ENCODE measurements at places on chromosomes 2 and 18.

- DNase-seq, result no peak
These were observed 182.0 kb upstream of the SPOPL start for GRCh38 chr2:138319616-138320015.

- DNase-seq, result no peak
These were observed 721 bp upstream of the MIB1 start for GRCh38 chr18:21739604-21740537.

DNA sequence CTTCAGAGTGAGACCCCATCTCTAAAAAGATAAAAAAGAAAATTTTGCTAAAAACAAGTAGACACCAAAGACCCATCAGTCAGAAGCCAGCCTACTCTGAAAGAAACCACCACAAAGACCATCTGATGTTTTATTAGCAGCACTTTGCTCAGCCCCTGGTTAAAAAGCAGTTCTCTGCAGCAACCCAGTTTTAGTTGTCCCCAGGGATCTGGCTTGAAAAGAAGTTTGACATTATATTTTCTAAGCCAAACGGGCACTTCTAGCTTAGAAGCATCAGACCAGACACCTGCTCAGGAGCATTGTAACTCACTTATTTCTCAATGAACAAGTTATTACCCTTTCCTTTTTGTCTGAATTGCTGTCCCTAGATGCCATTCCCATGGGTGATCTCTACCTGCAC, 164.2 kb upstream of the ETAA1 start:
- no peak for DNase-seq

DNA sequence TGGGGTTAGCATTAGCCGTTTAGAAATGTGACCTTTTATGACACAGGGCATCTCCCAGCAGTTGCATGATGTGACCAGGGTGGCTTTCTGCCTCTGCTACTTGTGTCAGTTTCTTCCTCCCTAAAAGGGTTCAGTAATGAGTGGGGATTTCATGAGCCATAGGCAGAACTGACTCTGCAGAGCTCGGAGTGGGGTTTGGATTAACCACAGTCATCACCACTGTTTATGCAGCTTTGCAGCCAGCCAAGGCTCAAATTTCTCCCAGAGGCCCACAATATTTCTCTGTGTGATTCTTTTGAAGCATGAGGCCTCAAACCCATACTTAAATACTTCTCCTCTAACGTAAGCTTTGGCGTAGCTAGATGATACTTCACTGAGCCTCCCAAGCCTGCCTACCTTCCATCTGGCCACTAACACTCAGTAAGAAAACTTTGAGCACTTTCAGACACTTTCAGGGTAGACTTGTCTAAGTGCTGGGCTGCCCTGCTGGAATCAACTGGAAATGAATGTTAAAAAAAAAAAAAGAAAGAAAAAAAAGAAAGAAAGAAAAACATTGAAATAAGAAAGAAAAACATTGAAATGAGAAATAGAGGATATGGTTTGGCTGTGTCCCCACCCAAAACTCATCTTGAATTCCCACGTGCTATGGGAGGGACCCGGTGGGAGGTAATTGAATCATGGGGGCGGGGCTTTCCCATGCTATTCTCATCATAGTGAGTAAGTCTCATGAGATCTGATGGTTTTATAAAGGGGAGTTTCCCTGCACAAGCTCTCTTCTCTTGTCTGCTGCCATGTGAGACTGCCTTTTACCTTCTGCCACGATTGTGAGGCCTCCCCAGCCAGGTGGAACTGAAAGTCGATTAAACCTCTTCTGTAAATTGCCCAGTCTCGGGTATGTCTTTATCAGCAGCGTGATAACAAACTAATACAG, 11.5 kb upstream of the LAPTM4A start:
- DNase-seq, result no peak

- no peak for DNase-seq
These were observed 41.6 kb downstream of the CRACDL start for GRCh38 chr2:98894331-98895000.

GRCh38 chr18:45044787-45045186, 364.1 kb downstream of the SETBP1 start:
- no peak for DNase-seq

DNA sequence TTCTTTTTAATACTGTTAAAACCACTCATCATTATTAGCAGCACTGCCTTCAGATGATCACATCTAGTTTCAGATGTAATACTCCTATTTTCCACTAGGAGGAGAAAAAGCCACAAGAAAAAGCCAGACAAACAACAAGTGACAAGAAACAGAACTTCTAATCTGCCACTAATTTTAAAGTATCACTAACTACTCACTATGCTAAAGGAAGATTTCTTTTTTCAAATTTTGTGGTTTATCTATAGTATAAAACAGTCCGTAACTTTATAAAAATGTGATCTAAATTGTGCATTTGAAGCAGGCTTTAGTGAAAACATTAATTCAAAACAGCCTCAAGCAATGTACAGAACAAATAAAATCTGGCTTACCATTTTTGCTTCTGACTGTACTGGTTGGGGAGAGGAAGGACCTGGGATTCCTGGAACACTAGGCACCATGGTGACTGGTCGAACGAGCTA, 56.8 kb downstream of the ATF2 start:
- DNase-seq, result no peak

GRCh38 chr2:180006231-180006630, 866 bp downstream of the CWC22 start:
- no peak for DNase-seq

- DNase-seq, result no peak
These were observed 41.4 kb downstream of the PDK1 start for GRCh38 chr2:172597176-172597842.

- DNase-seq, result no peak
These were observed 5.0 kb upstream of the ZBTB14 start for GRCh38 chr18:5300476-5301010.

DNA sequence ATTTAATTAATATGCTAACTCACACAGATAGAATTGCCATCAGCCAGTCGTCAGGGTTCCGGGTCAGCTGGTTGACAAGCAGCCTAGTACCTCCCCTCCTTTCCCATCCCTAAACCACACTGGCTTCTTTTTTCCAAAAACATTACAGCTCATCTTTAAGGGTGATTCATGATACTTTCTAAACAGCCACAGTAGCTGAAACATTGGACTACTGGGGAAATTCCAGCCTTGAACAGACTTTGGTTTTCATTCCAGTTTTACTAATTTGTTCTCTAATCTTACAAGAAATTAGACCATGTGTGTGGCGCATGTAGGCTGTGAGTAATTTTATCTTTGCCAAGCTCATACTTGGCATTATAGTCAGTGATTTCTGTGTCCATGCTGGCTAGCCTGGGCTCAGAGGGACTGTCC, 110.8 kb downstream of the FMNL2 start:
- no peak for DNase-seq

GRCh38 chr18:48858676-48859075, 92.1 kb downstream of the SMAD7 start:
- DNase-seq, result no peak

DNA sequence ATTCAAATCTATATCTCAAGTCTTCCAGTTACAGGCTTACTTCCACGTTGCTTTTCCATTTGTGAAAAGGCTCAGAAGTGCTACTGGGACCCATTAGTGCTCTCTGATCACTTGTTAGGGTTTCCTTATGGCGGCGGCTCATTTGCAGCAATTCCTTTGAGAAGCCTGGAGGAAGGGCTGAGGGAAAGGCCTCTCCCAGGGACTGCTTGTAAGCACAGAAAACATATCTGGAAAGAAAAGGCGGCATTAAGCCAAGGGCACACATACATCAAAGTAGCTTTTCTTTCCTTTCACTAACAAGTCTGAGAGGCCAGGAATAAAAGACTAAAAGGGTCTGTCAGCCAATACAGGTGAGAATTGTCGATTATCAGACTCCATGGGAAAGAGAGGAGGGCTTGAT, 39.4 kb upstream of the ITGB6 start:
- DNase-seq, result no peak

- DNase-seq, result no peak
These were observed 1806.4 kb upstream of the CELF4 start for GRCh38 chr18:39371996-39372395.

- DNase-seq, result no peak
These were observed 73.5 kb upstream of the SERTAD2 start for GRCh38 chr2:64727013-64727767.

DNA sequence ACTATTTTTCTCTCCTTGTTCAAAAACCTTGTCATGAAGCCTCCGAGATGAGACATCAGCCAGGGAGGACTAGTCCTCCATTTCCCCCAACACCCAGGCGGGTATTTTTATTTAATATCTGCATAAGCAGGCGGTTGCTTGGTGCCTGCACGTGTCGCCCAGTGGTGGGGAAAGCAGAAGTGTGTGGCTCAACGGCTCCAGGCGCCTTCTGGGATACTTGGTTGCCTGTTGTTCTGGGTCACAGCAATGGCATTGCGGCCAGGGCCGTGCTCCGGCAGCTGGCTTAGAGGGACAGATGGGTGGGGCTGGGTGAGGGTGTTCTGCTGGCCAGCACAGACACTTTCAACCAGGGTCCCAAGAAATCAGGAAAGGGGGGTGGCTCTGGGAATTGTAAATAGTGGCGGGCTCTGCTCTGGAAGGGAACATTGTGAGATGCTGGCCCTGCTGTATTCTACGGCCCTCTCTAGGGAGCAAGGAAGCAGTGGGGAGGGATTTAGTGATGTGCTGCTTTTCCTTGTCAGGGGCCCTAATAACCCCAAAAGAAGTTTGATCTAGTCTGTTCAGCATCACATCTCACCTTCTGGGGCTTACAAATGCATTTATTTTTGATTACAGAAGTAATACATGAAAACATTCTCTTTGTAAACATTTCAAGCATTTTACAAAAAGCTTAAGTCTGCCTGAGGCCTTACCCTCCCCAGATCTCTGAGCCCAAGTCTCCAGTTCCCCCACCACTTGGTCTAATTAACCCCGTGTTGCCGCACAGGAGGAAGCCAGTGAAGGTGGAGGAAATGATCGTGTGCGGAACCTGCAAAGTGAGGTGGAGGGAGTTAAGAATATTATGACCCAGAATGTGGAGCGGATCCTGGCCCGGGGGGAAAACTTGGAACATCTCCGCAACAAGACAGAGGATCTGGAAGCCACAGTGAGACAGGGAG, 1.1 kb downstream of the VAMP8 start:
- no peak for DNase-seq

DNA sequence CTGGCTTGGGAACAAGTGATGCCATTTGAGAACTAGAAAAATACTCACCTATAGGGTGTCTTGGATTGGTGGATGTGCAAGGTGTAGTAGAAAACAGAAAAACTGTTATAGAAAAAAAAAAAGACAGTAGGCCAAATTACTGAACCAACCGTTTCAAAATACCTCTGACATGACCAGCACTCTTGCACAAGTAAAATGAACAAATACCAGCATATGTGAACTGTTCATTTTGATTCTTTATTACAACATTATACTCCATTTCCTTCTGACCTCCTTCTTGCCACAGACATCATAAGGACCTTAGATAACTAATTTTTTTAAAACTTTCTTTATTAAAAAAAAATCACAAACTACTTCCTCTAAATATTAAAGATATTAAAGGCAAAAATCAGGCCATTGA, 125.5 kb downstream of the ATAD2B start:
- DNase-seq, result no peak
